ENCODE measurements at places on chromosomes 2 and 18.

DNA sequence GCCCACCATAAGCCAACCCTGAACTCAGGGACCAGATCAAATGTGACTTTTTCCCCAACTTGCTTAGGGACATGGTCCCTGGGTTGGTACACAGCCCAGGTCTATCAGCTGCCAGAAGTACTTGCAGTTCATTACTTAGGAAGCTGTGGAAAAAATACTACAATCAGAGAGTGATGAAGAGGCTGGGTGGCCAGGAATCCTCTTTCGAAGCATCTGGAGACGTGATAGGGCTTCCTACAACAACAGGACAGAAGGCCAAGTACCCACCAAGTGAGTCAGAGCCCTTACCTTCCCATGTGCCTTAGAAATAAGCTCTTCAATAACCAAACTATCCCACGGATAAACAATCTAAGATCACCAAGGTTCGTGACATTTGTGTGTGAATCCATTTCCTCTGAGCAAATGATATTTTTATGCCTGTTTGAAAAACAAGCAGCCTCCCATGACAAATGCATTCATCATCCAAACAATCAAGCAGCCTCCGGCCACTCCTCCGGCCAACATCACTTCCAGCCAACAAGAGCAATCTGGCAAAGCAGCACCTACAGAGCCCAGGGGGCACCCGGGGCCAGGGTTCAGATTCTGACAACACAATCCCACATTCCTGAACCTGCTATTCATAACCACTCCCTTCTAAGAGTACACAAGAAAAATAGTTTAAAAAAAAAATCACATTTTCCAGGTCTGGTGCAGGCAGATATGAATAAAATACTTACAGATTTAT is 26.4 kb downstream of the TBC1D8 start:
- peak overlapping the region; percentile 2 for H3K4me3 ChIP-seq
- H3K27me3 ChIP-seq = no peaks in the 10 kb centered on the region
- H3K4me1 ChIP-seq = peaks cover 44% of the 10 kb centered on the region
- H3K27ac ChIP-seq = peak overlapping the region; percentile 93
- DNase-seq = peak; percentile 55

DNA sequence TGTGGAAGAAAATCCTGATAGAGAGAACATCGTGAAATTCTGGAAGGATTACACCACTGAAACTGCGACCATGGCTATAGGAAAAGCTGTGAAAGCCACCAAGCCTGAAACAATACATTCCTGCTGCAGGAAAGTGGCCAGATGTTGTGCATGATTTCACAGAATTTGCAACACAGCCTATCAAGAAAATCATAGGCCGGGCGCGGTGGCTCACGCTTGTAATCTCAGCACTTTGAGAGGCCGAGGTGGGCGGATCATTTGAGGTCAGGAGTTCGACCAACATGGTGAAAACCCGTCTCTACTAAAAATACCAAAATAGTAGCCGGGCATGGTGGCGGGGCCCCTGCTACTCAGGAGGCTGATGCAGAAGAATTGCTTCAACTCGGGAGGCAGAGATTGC is 360.2 kb downstream of the CDH7 start:
- H3K27me3 ChIP-seq = no peaks in the 10 kb centered on the region
- no peak overlapping the region for H3K27ac ChIP-seq
- H3K4me3 ChIP-seq = no peak overlapping the region
- no peaks in the 10 kb centered on the region for H3K4me1 ChIP-seq
- H3K36me3 ChIP-seq = no peaks in the 10 kb centered on the region

DNA sequence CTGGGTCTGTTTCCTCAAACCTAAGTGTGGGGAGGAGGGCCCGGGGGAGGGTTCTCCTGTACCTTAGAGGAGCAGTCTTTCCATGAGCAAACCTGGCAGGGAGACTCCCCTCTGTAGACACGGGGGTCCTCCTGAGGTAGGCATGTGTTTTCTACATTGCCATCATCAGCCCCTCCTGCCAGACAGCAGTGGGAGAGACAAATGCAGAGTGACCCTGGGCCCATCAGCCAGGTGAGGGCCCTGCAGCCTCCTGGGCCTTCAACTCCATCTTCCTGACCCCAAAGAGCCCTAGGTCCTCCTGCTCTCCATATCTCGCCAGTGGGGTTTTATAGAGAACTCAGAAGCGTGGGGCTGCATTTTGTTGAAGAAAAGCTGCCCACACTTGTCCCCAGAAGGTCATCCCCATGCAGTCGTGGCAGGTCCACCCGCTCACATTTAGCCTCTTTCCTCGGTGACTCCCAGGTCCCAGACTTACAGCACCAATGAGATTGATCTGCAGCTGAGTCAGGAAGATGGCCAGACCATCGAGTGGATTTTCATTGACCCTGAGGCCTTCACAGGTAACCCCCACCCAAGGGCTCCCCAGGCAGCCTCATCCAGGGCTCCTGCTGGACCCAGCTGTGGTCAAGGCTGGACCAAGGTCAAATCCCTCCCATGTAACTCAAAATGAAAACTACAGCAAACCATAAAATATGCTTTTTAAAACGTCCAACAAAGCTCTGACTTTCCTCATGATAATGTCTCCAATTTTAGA is 2.6 kb downstream of the CHRNG start:
- H3K4me3 ChIP-seq = no peak overlapping the region
- H3K4me1 ChIP-seq = peaks cover 7% of the 10 kb centered on the region
- H3K36me3 ChIP-seq = no peaks in the 10 kb centered on the region
- H3K27me3 ChIP-seq = peaks cover 8% of the 10 kb centered on the region
- DNase-seq = peak; percentile 11

GRCh38 chr2:218003281-218003944 is 618 bp upstream of the TNS1 start:
- peak overlapping the region; percentile 71 for H3K27ac ChIP-seq
- H3K4me1 ChIP-seq = peaks cover 44% of the 10 kb centered on the region
- no peaks in the 10 kb centered on the region for H3K27me3 ChIP-seq
- H3K36me3 ChIP-seq = no peaks in the 10 kb centered on the region
- peak overlapping the region; percentile 46 for H3K4me3 ChIP-seq

GRCh38 chr18:23835506-23835905 is 146.3 kb downstream of the LAMA3 start:
- H3K4me3 ChIP-seq = no peak overlapping the region
- peaks cover 19% of the 10 kb centered on the region for H3K4me1 ChIP-seq
- DNase-seq = no peak

DNA sequence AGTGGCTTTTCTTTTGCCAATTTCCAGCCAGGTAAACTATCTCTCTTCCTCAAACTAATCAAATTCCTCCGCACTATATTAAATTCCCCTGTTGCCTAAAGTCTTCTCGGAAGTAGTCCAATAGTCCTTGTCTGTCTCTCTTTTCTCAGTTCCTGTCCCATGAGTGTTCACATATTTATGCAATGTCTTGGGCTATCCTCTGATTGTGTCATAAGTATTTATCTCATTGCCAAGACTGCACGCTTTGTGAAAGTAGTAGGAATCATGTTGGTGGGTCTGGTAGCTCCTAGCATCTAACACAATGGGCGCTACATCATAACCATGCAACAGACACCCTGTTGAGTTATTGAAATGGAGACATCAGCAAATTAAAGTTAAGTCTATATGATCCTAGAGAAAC is 59.9 kb upstream of the POU3F3 start:
- no peak overlapping the region for H3K27ac ChIP-seq
- no peak overlapping the region for H3K4me3 ChIP-seq
- no peaks in the 10 kb centered on the region for H3K4me1 ChIP-seq
- no peaks in the 10 kb centered on the region for H3K36me3 ChIP-seq
- no peaks in the 10 kb centered on the region for H3K27me3 ChIP-seq

DNA sequence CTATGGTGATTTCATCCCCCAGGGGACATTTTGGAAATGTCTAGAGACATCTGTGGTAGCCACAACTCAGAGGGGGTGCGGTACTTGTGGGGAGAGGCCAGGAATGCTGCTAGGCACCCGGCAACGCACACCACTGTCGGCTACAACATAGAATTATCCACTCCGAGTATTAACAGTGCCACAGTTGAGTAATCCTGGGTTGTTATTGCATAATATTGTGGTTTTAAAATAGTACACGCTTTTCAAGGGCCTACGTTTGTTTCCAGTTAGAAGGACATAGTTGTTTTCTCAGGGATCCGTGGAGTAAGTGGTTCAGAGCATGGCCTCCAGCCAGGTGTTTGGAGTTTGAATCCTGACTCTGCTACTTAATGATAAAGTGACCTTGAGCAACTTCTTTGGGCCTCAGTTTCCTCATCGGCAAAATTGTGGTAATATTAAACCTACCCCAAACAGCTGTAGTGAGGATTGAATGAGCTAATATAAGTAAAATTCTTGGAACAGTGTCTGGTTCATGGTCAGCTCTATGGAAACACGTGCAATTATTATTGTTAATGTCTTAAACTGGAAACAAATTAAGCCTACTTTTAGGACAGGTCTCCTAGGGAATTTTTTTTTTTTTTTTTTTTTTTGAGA is 24.5 kb downstream of the CYP27A1 start:
- H3K27ac ChIP-seq = peak overlapping the region; percentile 79
- H3K4me3 ChIP-seq = no peak overlapping the region
- H3K36me3 ChIP-seq = no peaks in the 10 kb centered on the region
- no peaks in the 10 kb centered on the region for H3K27me3 ChIP-seq
- peak; percentile 56 for DNase-seq

DNA sequence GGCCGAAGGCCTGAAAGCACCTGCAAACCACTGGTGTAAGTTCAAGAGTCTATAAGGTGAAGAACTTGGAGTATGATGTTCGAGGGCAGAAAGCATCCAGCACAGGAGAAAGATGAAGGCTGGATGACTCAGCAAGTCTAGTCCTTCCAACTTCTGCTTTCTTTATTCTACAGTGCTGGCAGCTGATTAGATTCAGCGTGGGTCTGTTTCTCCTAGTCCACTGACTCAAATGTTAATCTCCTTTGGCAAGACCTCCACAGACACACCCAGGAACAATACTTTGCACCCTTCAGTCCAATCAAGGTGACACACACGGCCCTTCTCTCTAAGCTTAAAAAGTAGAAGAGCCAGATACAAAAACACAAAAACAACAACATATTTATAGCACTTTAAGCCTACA is 43.4 kb downstream of the NMS start:
- H3K4me3 ChIP-seq = no peak overlapping the region
- no peaks in the 10 kb centered on the region for H3K4me1 ChIP-seq
- no peak overlapping the region for H3K27ac ChIP-seq
- DNase-seq = no peak
- H3K27me3 ChIP-seq = no peaks in the 10 kb centered on the region

- no peak for DNase-seq
- H3K4me3 ChIP-seq = no peak overlapping the region
- no peaks in the 10 kb centered on the region for H3K27me3 ChIP-seq
- H3K4me1 ChIP-seq = no peaks in the 10 kb centered on the region
- no peak overlapping the region for H3K27ac ChIP-seq
- H3K36me3 ChIP-seq = no peaks in the 10 kb centered on the region
Observed at GRCh38 chr2:165149439-165149838, 54.4 kb downstream of the SCN3A start.

DNA sequence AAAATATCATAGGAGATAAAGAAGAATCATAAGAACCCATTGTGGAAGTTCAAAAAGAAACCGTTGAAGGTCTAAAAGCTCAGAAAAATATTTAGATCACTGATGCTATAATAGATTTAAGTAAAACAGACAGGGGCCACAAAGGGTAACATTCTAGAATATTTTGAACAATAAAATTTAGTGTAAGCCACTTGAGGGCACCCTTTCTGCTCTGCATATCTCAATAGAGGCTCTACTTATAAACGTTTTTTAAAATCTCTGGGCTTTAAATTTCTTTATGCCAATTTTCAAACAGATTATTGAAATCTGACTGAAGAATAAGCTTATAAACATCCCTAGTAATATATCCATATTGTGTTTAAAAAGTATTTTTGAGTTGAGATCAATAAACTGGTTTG is 57.6 kb upstream of the IL1RL1 start:
- no peak overlapping the region for H3K4me3 ChIP-seq
- no peak overlapping the region for H3K27ac ChIP-seq
- H3K4me1 ChIP-seq = peaks cover 9% of the 10 kb centered on the region
- H3K27me3 ChIP-seq = peaks cover 3% of the 10 kb centered on the region

DNA sequence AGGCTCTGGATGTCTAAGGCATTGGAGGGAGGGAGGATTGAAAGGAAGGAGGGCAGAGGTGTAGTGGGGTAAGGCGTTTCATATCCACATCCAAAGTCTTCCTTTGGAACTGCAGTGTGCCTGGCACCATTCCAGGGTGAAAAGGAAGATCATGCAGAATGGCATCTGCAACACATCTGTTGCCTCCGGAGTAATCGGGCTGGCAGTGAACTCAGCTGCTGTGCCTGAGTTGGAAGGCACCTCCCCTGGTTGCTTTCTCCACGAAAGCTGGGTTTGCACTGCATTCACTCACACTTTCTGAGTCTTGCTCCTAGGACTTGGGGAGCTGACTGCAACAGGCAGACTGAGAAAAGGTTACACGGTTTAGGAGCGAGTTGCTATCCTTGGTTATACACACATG is 30.3 kb upstream of the SEC11C start:
- H3K27me3 ChIP-seq = peaks cover 10% of the 10 kb centered on the region
- H3K36me3 ChIP-seq = no peaks in the 10 kb centered on the region
- no peak for DNase-seq
- H3K27ac ChIP-seq = no peak overlapping the region

DNA sequence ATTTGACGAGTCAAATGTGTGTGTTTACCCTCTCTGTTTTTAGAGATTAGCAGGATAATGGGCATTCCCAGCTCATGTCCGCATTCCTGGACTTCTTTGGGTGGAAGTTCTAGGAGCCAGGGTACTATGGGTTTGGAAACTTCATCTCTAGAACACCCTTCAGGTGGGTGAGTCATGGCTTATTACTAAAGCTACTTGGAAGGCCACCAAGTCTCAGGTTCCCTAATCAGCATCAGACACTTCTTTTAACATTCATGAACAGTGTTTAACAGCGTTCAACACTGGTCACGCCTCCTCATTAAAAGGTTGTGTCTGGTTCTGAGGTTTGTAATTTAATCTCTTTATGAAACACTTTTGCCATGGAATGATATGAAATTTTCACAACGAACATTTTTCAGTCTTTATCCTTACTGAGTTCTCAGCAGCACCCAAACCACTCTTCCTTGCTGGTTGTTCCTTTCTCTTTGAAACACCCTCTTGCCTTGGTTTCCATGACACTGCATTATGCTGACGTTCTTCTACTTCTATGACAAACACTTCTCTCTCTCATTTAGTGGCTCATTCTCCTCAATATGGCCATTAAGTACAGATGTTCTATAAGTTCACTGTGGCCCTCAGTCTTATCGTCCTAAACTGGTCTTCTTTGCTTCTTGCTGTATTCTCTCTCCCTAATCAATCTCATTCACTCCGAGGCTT is 49.3 kb downstream of the MMADHC start:
- no peaks in the 10 kb centered on the region for H3K4me1 ChIP-seq
- H3K27ac ChIP-seq = no peak overlapping the region
- DNase-seq = no peak

- peaks cover 14% of the 10 kb centered on the region for H3K4me1 ChIP-seq
- no peaks in the 10 kb centered on the region for H3K36me3 ChIP-seq
- peak; percentile 46 for DNase-seq
- H3K27me3 ChIP-seq = no peaks in the 10 kb centered on the region
- peak overlapping the region; percentile 100 for H3K27ac ChIP-seq
Observed at GRCh38 chr2:84906108-84906899, 848 bp downstream of the TMSB10 start.

GRCh38 chr2:218745559-218746469 is 35.2 kb downstream of the TTLL4 start:
- H3K27ac ChIP-seq = peak overlapping the region; percentile 75
- H3K36me3 ChIP-seq = peaks cover 5% of the 10 kb centered on the region
- peak; percentile 78 for DNase-seq
- peaks cover 24% of the 10 kb centered on the region for H3K4me1 ChIP-seq
- H3K27me3 ChIP-seq = no peaks in the 10 kb centered on the region

- H3K27me3 ChIP-seq = no peaks in the 10 kb centered on the region
- peaks cover 70% of the 10 kb centered on the region for H3K36me3 ChIP-seq
- no peaks in the 10 kb centered on the region for H3K4me1 ChIP-seq
- no peak overlapping the region for H3K27ac ChIP-seq
- no peak overlapping the region for H3K4me3 ChIP-seq
- no peak for DNase-seq
Observed at GRCh38 chr2:96549967-96550786, 13.6 kb downstream of the ARID5A start.
